ENCODE measurements at places on chromosomes 7 and 10. TPM values are rescaled to one million over a fixed set of nuclear protein-coding genes. Genes with fewer than 3 reads are reported as not detected.

- ATAC-seq: no peak
These were observed 69.4 kb upstream of the OGDHL start for GRCh38 chr10:49831352-49832035.

- ATAC-seq: no peak
These were observed 16.9 kb downstream of the CAMK2G start for GRCh38 chr10:73857446-73857845.

GRCh38 chr10:59954296-59954695 is 47.9 kb upstream of the CCDC6 start:
- ATAC-seq: no peak

GRCh38 chr7:85217085-85217484 is 30.2 kb upstream of the SEMA3D start:
- ATAC-seq: no peak

DNA sequence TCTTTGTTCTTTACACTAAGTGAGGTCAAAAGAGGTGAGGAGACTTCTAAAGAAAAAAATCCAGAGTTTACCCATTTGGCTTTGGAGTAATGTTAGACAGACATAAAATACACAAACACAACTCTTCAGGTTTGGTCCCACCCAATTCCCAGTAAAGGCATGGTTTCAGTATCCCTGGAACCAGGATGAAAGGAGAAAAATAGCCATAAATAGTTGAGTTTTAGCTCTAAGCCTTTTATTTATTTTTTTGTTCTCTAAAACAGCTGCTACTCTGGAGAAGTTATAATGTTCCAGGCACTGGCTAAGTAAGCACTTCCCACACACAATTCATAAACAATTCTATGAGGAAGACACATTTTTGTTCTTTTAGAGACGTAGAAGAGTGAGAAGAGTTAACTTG is 4.0 kb downstream of the ABCB1 start:
- ATAC-seq: no peak

GRCh38 chr7:85065306-85065705 is 121.5 kb downstream of the SEMA3D start:
- no peak for ATAC-seq

DNA sequence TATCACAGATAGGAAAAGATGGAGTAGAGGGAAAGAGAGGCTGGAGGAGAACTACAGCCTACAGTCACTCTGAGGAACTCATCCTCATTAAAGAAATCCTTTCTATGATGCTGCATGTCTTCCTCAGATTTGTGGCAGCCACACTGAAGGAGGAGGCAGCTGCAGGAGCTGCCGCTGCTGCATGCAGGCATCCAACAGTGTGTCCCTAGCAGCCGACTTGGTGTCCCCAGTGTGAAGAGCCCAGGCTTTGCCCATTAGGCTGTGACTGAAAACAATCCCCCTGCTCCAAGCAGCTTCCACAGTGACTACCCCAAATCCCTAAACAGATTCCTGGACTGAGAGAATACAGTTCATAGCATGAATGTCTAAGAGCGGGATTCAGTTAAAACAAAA is 23.1 kb downstream of the SKIDA1 start:
- ATAC-seq: no peak

GRCh38 chr10:13483951-13484350 is 44.9 kb downstream of the BEND7 start:
- ATAC-seq: peak; percentile 97

DNA sequence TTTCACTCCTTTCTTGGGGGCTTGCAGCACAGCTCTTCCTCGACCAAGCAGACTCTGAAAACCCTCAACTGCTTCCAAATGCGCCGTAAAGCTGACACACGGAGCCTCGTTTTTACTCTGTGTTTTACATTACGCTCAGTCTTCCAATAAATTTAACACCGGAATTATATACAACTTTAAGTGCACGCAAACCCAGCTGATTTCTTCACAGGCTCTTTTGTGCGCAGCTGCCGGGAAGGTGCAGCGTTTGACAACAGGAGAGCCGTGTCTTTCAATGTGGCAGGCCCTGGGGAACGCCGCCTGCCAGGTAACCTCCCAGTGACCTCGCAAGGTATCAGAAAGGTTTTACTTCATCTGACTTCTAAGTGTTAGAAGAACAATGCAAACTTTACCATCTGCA is 35.0 kb downstream of the GFRA1 start:
- no peak for ATAC-seq

GRCh38 chr10:100998991-100999741 is 442 bp upstream of the LZTS2 start:
- ATAC-seq: peak; percentile 61

- peak; percentile 77 for ATAC-seq
These were observed 51.3 kb upstream of the GPR26 start for GRCh38 chr10:123614888-123615287.

- ATAC-seq: no peak
These were observed 228.6 kb downstream of the MAD1L1 start for GRCh38 chr7:2003931-2004812.

DNA sequence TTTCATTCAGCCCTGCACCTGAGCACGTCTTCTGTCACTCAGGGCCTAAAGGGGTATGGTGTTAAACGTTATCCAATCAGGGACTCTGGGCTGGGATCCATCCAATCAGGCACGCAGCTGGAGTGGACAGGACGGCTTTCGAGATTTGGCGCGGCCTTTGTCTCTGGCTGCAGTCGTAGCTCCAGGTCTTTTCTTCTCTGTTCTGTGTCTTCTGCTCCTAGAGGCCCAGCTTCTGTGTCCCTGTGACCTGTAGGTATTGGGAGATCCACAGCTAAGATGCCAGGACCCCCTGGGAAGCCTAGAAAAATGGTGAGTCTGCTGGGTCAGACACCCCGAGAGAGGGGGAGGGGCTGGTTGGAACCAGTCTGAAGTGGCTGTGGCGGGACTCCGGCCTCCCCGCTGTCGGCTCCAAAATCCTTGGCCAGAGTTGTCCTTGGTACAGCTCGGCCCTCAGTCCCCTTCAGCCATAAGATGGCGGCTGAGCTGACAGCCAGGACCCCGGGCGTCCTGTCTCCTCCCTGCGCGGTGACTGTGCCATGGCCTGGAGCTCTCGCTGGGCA is 11.7 kb upstream of the ZNF680 start:
- peak; percentile 59 for ATAC-seq

DNA sequence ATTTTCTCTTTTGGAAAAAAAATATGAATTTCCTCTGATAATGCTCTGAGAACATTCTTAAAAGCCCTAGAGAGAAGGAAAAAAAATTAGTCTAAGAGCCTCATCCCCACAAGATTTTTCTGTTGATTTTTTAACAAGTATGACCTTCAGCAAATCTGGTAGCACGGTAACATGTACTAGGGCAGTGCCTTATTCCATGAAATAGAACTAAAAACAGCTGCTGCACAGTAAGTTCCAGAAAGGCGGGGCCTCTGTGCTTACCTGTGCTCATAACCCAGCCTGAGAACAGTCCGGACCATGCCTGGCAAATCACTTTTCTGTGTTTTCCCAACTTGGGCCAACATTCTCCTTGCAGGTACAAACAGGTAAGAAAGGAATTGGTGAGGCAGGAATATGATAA is 519.1 kb upstream of the AKR1E2 start:
- ATAC-seq: no peak

DNA sequence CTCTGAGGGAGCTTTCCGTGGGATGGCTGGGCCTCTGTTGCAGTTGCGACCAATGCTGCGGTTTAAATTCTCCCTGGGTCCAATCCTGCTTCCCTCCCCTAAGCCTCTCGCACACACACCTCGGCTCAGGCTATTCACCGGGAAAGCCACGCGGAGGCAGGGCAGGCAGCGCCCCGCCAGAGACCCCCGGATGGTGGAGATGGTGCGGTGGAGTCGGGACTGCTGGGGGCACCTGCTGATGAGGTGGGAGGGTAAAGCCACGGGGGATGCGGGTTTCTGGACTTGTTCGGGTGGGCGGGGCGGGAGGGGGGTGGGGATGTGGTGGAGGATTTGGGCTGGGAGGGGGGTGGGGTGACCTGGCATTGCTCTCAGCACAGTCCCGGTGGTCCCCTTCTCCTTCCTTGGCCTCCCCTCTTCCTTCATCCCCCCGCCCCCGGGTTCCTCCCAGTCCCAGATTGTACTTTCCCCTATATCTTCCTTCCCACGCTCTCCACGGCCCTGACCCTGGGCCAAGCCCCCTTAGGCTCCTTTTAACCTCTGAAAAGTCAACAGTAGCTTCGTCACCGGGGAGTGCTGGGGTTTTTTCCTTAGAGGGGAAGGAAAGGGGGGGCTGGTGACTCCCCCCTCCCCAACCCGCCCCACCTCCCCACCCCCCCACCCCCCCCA is 16.4 kb downstream of the UNCX start:
- no peak for ATAC-seq

DNA sequence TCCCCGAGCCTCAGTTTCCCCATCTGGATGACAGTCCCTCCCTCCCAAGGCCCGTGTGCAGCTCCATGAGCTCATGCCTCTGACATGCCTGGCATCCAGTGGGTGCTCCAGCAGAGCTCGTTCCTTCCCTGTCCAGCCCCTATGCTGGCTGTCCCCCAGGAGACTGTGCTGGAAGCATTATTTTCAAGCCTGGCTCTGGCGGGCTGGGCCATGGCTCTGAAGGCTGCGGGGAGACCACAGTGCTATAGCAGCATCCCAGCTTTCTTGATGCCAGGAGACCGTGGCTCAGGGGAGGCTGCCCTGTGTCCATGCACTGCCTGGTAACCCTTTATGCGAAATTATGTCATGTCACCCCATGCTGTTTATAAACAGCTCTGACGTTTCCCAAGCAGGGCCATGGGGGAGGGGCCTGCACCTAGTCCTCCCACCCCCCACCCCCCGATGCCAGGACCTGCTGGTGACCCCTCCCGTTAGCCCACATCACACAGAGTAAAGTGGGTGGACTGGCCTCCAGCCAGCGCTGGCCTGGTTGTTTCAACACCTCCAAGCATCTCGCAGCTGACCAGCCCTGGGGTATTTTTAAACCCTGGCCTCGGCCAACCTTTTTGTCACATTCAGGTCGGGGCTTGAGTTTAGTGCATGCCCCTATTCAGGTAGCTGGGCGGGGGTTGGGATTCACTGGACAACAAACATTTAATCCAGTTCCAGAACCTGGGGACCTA is 105.9 kb upstream of the ZNF716 start:
- ATAC-seq: no peak

DNA sequence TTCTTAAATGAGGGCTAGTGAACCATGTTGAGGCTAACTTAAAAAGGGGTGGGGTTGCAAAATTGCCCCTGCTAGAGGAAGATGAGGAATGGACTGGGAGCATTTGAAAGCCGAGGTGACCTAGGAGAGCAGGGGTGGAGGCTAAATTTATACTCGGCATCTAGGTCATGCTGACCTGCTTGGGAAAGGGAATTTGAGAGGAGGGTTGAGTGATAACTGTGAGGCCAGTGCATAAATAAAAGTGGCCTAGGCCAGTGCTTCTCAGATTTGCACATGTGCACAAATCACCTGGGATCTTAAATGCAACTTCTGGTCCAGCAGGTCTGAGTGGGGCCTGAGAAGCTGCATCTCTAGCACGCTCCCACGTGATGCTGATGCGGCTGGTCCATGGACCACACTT is 70.4 kb downstream of the CDK1 start:
- ATAC-seq: no peak

DNA sequence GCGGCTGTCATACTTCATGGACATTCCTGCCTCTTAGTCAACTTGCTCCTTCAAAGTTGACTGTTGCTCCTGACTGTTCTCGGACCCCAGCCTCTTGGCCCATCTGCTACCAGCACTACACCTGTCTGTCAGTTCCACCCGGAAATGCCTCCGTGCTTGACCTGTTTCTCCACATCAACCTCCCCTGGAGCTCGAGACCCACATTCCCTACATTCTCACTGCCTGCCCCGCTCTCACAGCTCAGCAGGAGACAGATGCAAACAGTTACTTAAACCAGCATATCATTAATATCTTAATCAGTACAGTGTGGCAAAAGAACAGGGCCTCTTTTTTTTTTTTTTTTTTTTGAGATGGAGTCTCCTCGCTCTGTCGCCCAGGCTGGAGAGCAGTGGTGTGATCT is 174.3 kb downstream of the NRP1 start:
- ATAC-seq: no peak

- peak; percentile 46 for ATAC-seq
These were observed 15.3 kb upstream of the RSU1 start for GRCh38 chr10:16832351-16833080.

- ATAC-seq: no peak
These were observed 163.1 kb upstream of the GDF10 start for GRCh38 chr10:47136866-47137265.

GRCh38 chr10:129891806-129892205 is 72.3 kb downstream of the EBF3 start:
- ATAC-seq: no peak

GRCh38 chr10:97708976-97709946 is 4.3 kb upstream of the MARVELD1 start:
- ATAC-seq: no peak

- no peak for ATAC-seq
These were observed 1.9 kb downstream of the GRID1 start for GRCh38 chr10:86364491-86365345.

DNA sequence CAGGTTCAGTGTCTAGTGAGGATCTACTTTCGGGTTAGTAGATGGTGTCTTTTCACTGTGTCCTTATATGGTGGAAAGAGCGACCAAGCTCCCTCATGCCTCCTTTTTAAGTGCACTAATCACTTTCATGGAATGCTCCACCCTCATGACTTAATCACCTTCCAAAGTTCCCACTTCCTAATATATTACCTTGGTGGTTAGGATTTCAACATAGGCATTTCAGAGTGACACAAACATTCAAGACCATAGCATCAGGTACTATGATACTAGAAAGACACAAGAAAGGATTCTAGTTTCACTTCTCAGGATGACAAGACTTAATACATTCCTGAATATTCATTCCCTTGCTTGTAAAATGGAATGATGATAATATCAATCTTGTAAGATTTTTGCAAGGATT is 119.1 kb upstream of the FAM3C start:
- no peak for ATAC-seq

DNA sequence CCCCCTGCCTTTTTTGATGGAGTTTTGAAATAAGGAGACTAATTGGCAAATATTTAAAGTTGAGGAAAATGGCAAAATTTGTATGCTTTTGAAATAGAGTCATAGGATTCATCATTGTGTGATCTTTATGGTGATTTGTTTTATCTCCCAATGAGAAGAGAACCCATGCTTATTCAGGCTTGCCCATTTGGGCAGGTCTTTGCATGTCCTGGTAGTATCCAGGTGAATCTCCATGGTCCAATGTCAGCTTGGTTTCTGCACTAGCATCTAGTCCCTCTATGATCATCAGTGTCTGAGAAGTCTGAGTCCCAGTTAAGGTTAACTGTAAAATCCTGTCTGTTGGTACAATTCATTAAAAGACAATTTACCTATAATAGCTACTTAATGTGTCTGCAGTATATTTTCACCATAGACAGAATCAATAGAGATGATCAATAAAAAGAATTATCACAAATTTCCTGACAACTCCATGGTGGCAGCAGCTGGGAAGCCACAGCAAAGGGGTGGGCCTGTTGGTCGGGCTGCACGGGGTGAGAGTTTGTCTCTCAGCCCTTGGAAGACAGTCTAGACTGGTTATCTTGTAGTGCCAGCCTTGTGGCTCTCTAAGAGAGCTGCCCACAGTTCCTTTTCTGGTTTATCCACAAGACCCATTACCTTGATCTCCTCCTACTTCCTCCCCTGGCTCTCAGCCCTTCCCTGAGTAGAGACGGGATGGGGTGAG is 22.2 kb upstream of the BMPER start:
- ATAC-seq: peak; percentile 23

The SGCE gene
- total RNA-seq: 1.2 TPM

The ENO4 gene
- total RNA-seq: not detected

The BUB3 gene
- total RNA-seq: 65.2 TPM

The OR9A2 gene
- total RNA-seq: not detected

The CTNNA3 gene
- not detected for total RNA-seq

The IKZF1 gene
- total RNA-seq: 2.1 TPM

The SOSTDC1 gene
- total RNA-seq: 1.9 TPM

The RET gene
- total RNA-seq: 0.20 TPM

The CCDC71L gene
- 7.1 TPM for total RNA-seq

The VGF gene
- total RNA-seq: not detected

The EBF3 gene
- 0.44 TPM for total RNA-seq

The RFC2 gene
- total RNA-seq: 29.1 TPM

The ARL5B gene
- total RNA-seq: 9.5 TPM
